ENCODE measurements at places on chromosomes 5 and 9.

GRCh38 chr5:156800929-156801328 is 49.2 kb upstream of the PPP1R2B start:
- no peak for DNase-seq

- no peak for DNase-seq
Observed at GRCh38 chr9:93952119-93952783, 2.9 kb downstream of the BARX1 start.

DNA sequence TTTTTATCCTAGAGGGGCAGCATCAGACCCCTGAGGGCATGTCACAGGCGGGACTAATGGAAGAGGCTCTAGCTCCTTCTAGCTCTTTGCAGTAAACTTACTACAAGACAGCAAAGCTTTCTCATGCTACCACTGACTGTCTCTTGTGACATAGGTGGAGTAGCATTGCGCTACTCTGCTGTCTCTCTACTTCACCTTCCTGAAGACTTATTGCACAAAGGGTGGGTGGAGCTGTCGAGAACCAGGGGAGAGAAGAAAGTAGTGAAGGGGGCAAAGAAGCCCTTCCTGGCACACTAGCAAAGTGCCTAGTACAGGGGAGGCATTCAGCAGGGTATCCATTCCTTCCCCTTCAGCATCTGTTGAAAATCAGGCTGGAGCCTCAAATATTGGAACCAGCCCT is 36.1 kb upstream of the NEK6 start:
- no peak for DNase-seq

- no peak for DNase-seq
Observed at GRCh38 chr9:116599342-116599884, 87.7 kb upstream of the TRIM32 start.

DNA sequence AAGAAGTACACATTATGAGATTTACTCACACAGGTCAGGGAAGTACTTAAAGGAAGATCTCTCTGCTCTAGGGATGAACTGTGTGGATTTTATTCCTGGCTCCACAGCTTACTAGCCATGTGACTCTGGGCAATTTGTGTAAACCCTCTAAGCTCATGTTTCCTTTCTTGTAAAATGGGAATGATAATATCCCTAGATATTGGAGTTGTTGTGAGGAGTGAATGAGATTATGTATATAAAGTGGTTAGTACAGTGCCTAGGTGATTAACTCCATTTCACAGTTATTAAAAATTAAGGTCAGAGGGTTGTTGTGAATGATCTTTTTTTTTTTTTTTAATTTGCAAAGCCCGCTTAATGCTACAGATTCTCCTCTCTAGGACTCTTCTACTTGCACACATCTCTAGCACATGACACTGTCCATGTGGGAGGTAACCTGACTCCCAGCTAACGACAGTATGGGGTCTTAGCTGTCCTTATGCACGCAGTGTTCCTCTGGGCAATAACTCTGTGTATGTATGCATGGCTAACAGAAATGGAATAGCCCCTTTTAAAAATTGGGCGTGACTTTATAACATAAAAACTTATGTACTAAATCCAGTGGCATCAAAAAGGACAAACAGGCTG is 23.9 kb upstream of the MYOT start:
- no peak for DNase-seq

- no peak for DNase-seq
Observed at GRCh38 chr5:72472031-72472430, 35.2 kb downstream of the ZNF366 start.

DNA sequence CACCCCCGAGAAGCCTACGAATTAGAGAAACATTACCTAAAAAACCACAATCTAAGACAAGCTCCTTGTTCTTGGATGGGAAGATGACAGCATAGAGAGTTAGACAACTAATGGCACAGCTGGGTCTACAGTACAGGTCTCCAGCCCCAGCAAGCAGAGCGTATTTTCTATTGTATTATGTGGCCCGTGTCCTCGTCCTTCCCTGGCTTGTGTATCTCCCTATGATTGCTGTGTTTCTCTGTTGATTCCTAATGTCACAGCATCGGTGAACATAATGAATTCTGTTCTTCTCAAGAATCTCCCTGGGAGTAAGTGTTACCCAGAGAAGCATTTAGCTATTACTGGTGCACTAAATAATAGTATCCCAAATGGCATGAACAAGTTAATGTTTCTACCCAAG is 66.8 kb upstream of the CEP78 start:
- no peak for DNase-seq
